Tibial nerve (tissue), 4 donors: ENCODE measurements at places on chromosomes 13 and 19.

GRCh38 chr13:73585236-73585635, 526.4 kb downstream of the KLF5 start:
- H3K36me3 ChIP-seq = no peaks in the 10 kb centered on the region
- no peak for DNase-seq
- no peaks in the 10 kb centered on the region for H3K27me3 ChIP-seq
- no peak overlapping the region for H3K4me3 ChIP-seq

- H3K4me1 ChIP-seq = no peaks in the 10 kb centered on the region
- no peak overlapping the region for H3K27ac ChIP-seq
- no peak for DNase-seq
- H3K36me3 ChIP-seq = peaks cover 98% of the 10 kb centered on the region
- H3K27me3 ChIP-seq = no peaks in the 10 kb centered on the region
Observed at GRCh38 chr19:19304186-19304965, 15.9 kb downstream of the SUGP1 start.

GRCh38 chr19:32558607-32559228, 22.3 kb upstream of the PDCD5 start:
- no peaks in the 10 kb centered on the region for H3K4me1 ChIP-seq
- no peak for DNase-seq
- H3K36me3 ChIP-seq = no peaks in the 10 kb centered on the region

DNA sequence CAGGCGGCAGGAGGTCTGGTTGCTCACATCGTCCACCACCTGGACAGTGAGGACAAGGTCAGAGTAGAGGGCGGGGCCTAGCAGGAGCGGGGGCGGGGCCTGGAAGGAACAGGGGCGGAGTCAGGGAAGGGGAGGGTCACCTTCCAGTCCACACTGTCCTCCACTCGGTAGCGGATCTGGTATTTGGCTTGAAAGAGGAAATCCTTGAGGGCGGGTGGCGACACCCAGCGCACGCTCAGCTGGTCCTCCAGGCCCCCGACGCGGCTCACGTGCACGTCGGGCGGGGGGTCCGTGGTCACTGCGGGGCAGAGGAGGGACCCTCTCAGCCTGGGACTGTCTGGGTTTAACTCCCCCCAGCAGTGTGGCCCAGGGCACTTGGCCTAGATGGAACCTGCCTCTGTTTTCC, 8.2 kb downstream of the REX1BD start:
- no peaks in the 10 kb centered on the region for H3K36me3 ChIP-seq
- DNase-seq = no peak
- H3K27ac ChIP-seq = no peak overlapping the region

DNA sequence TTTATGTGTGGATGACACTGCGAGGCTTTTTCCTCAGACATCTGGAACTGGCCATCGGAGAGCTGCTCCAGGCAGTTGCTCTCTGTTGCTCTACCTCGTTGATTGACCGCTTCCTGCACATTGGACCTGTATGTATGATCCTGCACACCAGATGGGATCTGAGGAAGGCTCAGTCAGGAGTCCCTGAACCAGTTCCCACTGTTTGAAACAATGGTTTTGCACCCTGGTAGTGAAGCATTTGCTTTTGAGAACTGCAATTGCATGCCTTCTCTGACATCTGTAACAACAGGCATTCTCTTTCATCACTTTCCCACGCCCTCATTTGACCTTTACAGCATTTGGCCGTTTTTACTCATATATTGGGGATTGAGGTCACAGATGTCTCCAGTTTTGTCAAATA, 61.1 kb upstream of the NPAS1 start:
- peaks cover 46% of the 10 kb centered on the region for H3K4me1 ChIP-seq
- no peak for DNase-seq
- no peak overlapping the region for H3K4me3 ChIP-seq
- no peaks in the 10 kb centered on the region for H3K27me3 ChIP-seq

DNA sequence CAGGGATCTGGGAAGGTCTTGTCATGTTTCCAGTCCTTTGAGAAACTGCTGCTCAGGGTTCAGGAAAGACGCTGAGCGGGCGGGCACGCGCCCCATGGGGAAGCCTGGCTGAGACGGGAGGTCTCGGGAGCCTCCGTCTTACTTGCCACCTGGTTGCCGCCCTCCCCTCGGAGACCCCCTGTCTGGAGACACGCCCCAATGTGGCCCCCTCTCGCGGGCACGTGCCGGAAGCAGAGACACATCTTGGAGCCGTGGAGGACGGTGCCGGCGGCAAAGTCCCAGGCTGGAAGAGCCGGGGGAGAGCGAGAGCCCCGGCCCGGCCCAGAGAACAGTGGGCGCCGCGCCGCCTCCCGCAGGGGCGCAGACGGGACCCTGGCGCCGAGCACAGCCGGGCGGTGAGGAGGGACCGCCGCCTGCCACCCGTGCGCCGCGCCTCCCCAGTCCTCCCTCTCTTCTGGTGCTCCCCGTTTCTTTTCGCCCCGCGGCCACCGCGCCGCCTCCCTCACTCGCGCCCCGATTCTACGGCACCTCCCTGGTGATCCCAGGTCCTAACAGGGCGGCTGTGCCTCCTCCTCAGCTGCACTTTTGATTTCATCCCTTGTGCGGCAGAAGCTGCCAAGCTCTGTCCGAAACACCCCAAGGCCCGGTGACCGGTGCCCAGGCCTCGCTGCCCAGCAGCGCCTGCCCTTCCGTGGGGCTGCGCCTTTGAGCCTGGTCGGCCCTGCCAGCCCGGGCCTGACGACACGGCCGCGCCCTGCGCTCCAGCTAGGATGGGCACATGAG, 15.5 kb downstream of the GJB2 start:
- no peaks in the 10 kb centered on the region for H3K36me3 ChIP-seq
- H3K27ac ChIP-seq = no peak overlapping the region
- no peak for DNase-seq
- no peak overlapping the region for H3K4me3 ChIP-seq

GRCh38 chr13:51523082-51523518, 61.2 kb upstream of the WDFY2 start:
- no peaks in the 10 kb centered on the region for H3K27me3 ChIP-seq
- DNase-seq = no peak
- H3K36me3 ChIP-seq = no peaks in the 10 kb centered on the region
- H3K27ac ChIP-seq = no peak overlapping the region
- no peaks in the 10 kb centered on the region for H3K4me1 ChIP-seq

DNA sequence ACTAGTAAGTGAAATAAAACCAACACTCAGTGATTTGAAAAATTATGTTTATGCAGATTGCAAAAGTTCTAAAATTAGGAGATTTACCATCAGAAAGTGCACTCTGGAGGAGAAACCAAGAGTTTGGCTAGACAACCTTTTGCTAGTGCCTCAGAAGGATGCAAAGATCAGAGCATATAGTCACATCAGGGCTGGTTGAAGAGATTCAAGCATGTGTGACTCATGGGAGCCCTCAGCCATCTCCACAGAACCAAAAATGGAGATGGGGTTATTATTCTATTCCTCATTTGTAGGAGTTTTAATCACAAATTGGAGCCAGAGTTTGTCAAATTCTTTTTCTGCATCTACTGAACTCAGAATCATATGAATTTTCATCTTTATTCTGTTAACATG, 32.9 kb upstream of the OXGR1 start:
- DNase-seq = no peak
- H3K4me3 ChIP-seq = no peak overlapping the region
- no peaks in the 10 kb centered on the region for H3K4me1 ChIP-seq
- no peaks in the 10 kb centered on the region for H3K27me3 ChIP-seq
- H3K27ac ChIP-seq = no peak overlapping the region

- H3K4me3 ChIP-seq = no peak overlapping the region
- H3K36me3 ChIP-seq = no peaks in the 10 kb centered on the region
Observed at GRCh38 chr13:48977973-48978372, 2.3 kb downstream of the FNDC3A start.

DNA sequence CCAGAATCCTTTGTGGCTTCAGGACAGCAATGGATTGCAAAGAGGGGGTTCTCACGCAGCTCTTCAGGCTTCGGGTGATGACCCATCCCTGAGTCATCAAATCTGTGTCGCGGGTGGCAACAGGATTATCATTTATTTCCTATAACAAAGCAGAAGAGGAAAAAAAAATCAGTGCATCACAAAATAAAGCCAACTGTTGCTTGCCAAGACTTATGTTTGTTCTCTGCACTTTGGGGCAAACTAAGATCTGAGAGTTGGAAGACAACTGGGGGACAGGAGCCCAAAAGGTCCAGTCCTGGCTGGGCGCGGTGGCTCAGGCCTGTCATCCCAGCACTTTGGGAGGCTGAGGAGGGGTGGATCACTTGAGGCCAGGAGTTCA, 6.4 kb downstream of the GNA15 start:
- H3K4me3 ChIP-seq = no peak overlapping the region
- no peaks in the 10 kb centered on the region for H3K36me3 ChIP-seq
- H3K27me3 ChIP-seq = no peaks in the 10 kb centered on the region
- no peak for DNase-seq

DNA sequence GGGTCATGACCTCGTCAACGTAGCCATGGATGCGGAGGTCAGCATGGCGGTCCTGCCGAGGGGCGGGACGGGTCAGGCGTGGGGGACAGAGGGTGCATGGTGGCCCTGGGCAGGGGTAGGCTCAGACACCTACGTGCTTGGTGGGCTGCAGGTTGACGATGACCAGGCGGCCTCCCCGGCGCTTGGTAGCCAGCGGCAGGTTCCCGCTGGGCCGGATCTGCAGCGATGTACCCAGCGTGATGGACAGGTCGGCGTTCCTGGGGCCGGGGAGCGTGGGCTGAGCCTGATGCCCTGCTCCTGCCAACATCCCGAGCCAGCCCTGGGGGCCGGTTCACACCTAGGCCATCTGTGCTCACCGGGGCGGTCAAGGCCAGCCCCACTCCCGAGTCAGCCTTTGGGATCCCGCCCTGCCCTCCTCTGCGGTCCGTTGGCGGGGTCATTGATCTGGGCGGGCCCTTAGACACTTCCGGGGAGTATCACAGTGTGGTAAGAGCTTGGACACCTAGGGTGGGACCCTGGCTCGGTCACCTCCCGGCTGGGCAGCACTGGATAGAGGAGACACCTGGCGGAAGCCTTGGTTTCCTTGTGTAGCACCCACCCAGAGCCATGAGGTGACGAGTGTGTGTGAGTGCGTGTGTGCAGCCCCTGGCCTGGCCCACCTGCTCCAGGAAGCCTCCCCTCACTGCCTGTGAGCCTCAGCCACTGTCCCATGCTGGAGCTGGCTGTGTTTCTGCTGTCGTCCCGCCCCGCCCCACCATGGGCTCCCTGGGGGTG, 7.3 kb downstream of the SIRT6 start:
- peaks cover 61% of the 10 kb centered on the region for H3K36me3 ChIP-seq
- peaks cover 8% of the 10 kb centered on the region for H3K4me1 ChIP-seq

DNA sequence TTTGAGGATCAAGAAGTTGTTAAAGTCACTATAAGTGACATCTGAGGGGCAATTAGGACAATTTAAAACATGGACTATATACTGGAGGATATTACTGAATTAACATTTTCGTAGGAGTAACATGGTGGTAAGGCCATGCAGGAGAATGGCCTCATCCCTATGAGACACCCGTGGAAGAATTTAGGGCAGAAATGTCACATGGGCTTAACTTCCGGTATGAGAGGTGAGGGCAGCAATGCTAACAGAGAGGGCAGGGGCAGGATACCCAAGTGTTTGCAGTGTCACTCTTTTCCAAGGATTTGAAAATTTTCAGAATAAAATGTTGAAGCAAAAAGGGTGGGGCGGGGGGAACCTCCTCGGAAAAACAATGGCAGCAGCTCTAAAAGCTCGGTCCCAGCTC, 23.6 kb downstream of the RANBP3 start:
- H3K4me1 ChIP-seq = peaks cover 97% of the 10 kb centered on the region
- no peak for DNase-seq
- H3K27me3 ChIP-seq = no peaks in the 10 kb centered on the region
- H3K36me3 ChIP-seq = no peaks in the 10 kb centered on the region
- no peak overlapping the region for H3K4me3 ChIP-seq
- peak overlapping the region; percentile 74 for H3K27ac ChIP-seq

DNA sequence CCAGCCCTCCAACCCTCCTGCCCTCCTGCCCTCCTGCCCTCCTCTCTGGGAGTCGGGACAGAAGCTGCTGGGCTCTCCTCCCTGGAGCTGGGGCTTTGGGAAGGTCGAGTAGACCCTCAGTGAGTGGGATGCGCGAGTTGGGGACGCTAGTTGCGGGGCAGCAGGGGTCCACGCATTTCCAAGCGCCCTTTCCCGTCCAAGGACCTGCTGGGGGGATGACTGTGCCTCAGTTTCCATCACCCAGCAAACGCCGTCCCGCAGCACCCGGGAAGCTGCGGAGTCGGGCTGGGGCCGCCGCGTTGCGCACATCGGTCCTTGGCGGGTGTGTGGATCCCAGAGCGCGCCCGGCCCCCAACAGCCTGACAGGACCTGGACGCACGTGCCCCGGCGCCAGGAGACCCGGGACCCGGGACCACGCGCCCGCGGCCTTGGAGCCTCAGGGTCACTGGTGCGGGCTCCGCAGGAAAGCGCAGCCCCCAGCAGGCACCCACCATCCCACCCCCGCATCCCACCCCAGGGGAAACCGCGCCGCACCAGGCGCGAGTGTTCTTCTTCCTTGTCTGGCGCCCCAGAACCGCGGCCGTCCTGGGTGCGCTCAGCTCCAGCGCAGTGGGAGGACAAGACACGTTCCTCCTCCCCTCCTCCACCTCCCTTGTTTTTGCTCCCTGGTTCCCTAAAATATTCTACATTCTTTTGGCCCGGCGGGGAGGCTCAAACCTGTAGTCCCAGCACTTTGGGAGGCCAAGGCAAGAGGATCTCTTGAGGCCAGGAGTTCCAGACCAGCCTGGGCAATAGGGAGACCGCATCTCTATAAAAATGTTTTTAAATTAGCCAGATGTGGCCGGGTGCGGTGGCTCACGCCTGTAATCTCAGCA, 9.2 kb downstream of the ONECUT3 start:
- H3K4me3 ChIP-seq = no peak overlapping the region
- H3K4me1 ChIP-seq = peaks cover 14% of the 10 kb centered on the region
- no peak overlapping the region for H3K27ac ChIP-seq
- DNase-seq = no peak

- H3K27me3 ChIP-seq = no peaks in the 10 kb centered on the region
- H3K4me3 ChIP-seq = no peak overlapping the region
- H3K36me3 ChIP-seq = no peaks in the 10 kb centered on the region
- H3K27ac ChIP-seq = no peak overlapping the region
- H3K4me1 ChIP-seq = no peaks in the 10 kb centered on the region
Observed at GRCh38 chr13:88345171-88345847, 674.1 kb downstream of the SLITRK5 start.

DNA sequence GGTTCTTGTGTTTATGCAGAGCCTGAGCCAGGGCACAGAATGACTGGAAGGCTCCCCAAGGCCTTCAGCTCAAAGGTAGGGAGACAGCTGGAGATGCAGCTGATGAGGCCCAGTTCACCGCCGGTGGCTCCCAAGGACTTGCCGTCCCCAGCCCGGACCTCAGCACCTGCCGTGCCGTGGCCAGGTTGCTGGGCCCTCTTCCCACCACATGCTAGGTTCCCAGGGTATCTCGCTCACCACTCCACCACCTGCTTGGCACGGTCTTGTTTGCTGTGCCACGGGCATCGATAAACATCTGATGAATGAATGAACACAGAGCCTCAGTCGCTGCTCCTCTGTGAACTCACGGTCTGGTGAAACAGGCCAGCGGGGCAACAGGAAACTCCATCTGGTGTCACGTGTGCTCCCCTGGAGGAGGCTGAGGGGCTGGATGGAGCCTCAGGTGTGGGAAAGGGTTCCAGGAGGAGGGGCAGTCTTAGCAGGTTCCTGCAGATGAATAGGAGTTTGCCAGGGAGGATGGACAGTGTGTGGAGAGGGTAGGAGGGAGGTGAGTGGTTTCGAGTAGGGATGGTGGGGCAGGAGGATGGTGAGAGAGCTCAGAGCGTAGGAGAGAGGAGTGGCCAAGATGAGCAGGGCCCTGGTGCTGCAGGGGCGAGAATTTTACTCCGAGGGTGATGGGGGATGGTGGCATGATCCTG, 3.6 kb upstream of the KLK14 start:
- no peak for DNase-seq
- no peaks in the 10 kb centered on the region for H3K27me3 ChIP-seq
- no peaks in the 10 kb centered on the region for H3K36me3 ChIP-seq
- H3K4me1 ChIP-seq = no peaks in the 10 kb centered on the region

- no peak for DNase-seq
- no peak overlapping the region for H3K4me3 ChIP-seq
Observed at GRCh38 chr13:105948143-105948542, 587.3 kb downstream of the EFNB2 start.
